ENCODE measurements at places on chromosomes 2 and 18.

DNA sequence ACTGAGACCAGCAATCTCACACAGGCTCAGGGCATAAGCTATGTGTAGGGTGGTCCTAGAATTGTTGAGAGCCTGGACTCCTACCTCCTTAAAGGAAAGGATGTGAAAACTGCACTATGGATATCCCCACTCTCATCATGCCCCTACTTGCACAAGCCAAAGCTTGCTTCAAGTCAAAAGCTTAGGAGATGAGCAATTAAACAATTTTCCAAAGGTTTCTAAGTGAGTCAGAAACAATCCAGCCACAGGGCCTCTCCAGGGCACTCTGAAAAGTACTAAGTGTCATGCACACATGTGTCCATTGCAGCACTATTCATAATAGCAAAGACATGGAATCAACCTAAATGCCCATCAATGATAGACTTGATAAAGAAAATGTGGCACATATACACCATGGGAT lies 215.4 kb downstream of the AFF3 start:
- DNase-seq: no peak

GRCh38 chr2:198129609-198130008 lies 325.2 kb downstream of the PLCL1 start:
- DNase-seq: no peak

DNA sequence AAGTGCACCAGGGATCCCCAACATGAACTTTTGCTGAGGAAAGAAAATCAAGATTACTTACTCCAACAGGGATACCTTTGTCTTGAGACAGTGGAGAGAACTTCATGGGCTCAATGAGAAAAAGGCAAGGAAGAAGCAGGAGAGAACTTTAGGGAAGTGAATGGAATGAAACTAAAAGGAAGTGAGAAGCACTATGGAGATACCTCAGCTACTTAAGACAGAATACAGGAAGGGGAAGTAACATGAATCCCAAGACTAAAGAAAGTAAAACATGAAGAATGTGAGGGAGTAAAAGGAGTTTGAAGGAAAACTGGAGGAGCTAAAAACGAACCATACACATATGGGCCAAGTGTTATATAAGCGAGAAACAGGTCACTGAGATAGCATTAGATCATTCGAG lies 32.4 kb upstream of the ACTR3 start:
- DNase-seq: no peak

DNA sequence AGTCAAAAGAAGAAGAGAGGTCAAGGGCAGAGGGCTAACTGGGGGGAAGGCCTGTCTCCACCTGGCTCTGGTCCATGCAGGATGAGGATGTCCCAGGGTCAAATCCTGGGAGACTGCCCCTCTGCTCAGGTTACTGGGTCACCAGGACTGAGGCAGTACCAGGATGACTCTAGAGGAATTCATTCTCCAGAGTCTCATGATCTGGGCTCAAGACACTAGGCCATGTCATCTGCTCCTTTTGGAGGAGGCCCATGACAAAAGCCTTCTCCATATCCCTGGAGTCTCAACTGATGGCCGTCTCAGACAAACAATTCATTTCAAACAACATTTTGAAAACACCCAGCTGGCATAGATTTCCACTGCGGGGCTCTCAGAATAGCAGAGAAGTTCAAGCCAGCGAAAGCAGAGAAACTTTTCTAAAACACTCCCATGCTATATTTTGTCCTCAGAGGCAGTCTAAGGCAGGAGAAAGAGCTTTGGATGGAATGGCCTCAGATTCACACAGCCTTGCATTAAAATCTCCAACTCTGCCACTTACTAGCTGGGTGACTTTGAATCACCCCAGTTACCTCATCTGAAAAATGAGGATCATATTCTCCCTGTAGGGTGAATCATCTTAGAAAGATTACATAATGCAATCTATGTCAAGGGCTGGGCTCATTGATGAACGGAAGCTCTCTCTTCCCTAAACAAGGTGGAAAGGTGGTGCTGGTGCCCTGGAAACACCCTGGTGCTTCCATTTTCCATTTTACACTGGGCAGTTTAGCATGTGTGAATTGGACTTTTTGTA lies 48.8 kb upstream of the LCLAT1 start:
- DNase-seq: no peak
